ENCODE measurements at places on chromosomes 3 and 15.

- no peak for DNase-seq
Measured at GRCh38 chr3:185960522-185961288, 22.9 kb upstream of the TRA2B start.

- no peak for DNase-seq
Measured at GRCh38 chr3:194797555-194798250, 112.0 kb downstream of the FAM43A start.

- DNase-seq = no peak
Measured at GRCh38 chr3:5300638-5301037, 113.1 kb downstream of the EDEM1 start.

- peak; percentile 40 for DNase-seq
Measured at GRCh38 chr3:79306934-79307570, 460.7 kb downstream of the ROBO1 start.

DNA sequence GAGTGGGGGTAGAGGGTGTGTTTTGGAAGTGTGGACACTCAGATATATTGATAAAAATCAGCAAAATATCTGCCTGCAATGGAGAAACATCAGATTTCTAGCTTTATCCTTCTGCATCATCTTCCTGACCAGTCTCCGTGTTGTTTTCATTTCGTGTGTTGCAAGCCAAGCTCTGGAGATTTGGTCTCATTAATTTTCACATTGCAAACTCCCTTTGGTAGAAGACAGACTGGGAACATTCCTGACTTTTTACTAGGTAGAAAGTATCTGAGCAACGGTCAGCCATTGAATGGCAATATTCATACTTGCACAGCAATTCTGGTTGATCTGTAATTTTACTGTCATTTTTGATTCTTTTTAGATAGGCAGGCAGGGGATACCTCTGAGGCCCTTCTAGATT lies 30.4 kb downstream of the FSTL1 start:
- no peak for DNase-seq

DNA sequence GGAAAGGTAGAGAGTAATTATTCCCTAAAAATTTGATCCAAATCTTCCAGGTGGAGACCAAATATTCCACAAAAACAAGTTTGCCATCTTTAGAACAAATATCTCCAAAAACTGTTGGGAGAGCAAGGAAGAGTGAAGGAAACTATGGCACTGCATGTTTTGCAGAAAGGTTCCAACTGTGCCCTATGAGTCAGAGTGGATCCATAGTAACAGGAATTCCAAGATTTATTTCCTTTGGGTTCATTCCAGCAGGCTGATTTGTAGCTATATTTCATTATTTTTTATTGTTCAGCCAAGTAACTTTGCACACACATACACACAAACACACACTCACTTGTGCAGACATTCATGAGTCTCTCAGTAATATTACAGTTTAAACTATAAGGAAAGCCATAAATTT lies 459.7 kb upstream of the EPHA6 start:
- no peak for DNase-seq

DNA sequence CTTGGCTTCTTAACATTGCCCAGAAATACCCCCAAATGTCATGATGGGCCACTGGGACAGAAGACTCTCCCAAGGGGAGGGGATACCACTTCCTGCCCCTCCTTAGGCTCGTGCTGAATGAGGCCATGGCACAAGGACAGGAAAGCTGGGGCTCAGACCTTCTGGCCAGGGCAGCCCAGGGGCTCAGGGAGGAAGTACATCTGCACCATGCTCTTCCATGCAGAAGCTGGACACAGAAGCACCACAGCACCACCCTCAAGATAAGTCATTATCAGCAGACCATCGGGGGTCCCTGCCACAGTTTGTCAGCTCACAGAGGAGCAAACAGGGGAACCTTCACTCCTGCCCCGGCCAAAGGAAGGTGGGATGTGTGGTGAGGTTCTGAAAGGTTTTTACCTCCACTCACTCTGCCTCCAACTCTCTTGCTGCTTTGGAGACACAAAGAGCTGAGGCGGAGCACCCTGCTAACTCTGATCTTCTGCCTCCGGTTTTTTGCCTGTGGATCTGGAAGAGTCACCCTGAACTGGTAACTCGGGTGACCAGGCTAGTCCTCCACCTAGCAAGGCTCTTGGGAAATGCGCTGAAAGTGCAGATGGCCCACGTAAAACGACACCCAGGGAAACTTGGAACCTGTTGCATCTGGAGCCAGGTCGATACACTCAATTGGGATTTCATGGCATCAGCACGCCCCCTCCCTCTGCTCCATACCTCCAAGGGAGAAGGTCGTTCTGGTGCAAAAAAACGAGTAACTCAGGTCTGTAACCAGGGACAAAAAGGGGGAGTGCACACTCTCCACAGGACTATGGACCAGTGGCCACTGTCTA lies 8.3 kb downstream of the BMF start:
- no peak for DNase-seq

GRCh38 chr3:102398176-102398575 lies 36.6 kb upstream of the ZPLD1 start:
- DNase-seq = no peak

DNA sequence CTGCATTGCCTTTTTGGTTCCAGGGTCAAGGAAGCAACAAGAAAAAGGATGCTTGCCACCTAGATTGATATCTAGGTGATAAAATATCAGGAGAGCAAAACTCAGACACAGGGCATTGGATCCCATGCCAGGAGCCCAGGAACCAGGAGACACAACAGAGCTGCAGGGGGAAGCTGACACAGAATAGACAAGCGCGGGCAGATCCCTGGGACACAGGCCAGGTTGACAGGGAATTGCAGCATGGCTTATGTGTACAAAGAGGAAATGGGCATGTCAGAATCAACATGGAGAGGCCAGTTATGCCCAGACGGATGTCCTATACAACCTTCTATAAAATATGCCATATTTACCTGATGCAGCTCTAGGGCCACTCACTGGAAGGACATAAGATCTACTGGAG lies 84.2 kb downstream of the SEMA6D start:
- DNase-seq = peak; percentile 7

DNA sequence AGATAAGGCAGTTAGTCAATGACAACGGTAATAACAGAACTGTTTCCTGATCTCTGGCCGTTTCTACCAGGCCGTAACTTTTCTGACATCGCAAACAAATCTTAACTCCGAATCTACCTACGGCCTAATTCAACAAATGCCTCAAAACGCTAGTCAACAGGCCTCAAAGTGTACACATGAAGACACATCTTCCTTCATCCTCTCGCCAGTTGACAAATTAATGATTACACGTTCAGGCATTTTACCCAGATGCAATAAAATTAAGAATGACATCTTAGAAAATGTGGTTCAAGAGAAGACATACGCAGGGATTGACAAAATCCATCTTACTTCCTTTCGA lies 1.5 kb downstream of the SFMBT1 start:
- no peak for DNase-seq

DNA sequence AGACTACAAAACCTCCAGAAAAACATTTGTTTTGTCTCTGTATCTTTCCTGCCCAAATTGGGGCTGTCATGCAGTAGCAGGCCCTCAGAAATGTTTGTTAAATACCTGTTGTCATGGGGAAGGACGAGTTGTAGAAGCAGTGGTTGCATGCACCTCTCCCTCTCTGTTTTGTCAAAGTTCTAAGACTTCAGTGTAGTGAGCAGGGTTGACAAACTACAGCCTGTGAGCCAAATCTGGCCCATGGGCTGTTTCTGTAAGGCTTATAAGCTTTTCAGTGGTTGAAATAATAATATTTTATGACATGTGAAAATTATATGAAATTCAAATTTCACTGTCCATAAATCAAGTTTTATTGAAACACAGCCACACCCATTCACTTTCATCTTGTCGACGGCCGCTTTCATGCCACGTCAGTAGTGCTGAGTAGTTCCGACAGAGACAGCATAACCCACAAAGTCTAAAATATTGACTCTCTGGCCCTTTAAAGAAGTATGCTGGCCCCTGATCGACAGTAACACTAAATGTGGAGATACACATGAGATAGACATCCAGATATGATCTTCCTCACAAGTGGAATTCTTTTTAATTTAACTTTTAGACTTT lies 102.9 kb downstream of the PDZRN3 start:
- no peak for DNase-seq

DNA sequence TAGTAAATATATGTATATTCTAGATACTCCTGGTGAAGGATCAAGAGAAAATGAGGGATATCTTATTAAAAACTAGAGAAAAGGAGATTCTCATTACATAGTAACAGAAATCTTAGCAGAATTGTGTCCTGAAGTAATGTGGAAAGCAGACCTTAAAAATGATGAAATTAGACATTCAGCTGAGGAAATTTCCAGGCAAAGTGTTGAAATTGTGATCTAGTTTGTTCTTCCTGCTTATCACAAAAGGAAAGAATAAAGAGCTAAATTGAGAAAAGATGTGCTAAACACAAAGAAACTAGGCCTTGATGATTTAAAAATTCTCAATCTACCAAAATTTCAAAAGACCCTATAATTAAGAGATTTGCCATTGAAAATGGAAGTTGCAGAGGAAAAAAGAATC lies 362.6 kb upstream of the PLSCR5 start:
- no peak for DNase-seq

GRCh38 chr3:46284981-46285683 lies 42.9 kb downstream of the CCR3 start:
- DNase-seq = no peak

- DNase-seq = no peak
Measured at GRCh38 chr15:63972801-63973200, 73.5 kb downstream of the DAPK2 start.

GRCh38 chr15:63052077-63052841 lies 9.7 kb downstream of the TPM1 start:
- peak; percentile 56 for DNase-seq

- no peak for DNase-seq
Measured at GRCh38 chr3:141089339-141090152, 38.4 kb downstream of the SPSB4 start.

GRCh38 chr3:194395778-194396538 lies 3.1 kb downstream of the GP5 start:
- no peak for DNase-seq

DNA sequence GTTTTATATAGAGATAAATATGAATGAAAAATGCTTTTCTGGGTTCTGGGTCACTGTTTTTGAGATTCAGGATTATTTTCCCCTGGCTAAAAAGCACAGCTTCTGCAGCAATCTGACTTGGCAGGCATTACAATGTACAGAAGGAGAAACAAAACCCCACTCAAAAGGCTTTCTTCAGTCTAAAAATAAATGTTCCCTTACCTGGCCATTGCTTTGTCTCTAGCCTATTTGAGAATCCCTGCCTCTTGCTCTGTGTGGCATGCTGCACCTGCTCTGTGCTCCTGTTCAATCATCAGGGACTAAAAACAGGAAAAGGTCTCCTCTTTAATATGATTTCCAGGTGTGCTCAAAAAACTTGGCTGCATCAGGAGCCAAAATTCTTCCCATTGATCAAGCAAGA lies 187.4 kb upstream of the STAC start:
- no peak for DNase-seq

DNA sequence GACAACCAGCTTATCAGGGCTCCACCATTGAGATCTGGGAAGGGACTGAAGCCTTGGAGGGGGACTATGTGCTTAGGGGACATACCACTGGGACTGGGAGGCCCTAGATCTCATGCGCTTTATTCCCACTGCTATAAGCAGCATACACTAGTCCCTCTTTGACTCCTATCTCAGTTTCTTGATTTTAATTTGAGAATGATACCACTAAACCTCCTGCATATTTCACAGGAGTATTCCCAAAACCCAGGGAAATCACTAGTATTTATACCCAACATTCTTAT lies 29.2 kb downstream of the SLC24A1 start:
- no peak for DNase-seq

GRCh38 chr15:63857461-63857856 lies 23.7 kb upstream of the HERC1 start:
- no peak for DNase-seq

- DNase-seq = no peak
Measured at GRCh38 chr3:45027441-45027840, 1.3 kb downstream of the CLEC3B start.

- no peak for DNase-seq
Measured at GRCh38 chr3:52484680-52485461, 10.3 kb upstream of the STAB1 start.

GRCh38 chr3:105907777-105908176 lies 39.0 kb upstream of the CBLB start:
- DNase-seq = no peak

- DNase-seq = no peak
Measured at GRCh38 chr3:187967993-187968392, 186.0 kb upstream of the LPP start.

DNA sequence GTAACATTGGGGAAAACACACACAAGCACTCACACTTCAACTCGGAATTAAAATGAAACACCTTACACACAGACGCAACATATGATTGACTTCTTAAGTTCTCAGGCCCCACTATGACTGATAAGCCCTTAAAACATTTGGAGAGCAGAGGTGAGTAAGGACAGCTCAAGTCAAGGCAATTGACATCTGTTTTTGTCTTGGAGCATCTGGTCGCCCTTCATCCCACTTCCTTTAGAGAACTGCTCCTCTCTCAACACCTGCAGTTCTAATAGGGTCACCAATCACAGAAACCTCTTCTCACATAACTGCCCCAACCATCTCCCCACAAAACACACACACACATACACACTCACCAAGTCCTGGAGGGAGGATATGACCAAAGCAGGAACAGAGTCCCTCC lies 43.4 kb downstream of the ERC2 start:
- DNase-seq = no peak

DNA sequence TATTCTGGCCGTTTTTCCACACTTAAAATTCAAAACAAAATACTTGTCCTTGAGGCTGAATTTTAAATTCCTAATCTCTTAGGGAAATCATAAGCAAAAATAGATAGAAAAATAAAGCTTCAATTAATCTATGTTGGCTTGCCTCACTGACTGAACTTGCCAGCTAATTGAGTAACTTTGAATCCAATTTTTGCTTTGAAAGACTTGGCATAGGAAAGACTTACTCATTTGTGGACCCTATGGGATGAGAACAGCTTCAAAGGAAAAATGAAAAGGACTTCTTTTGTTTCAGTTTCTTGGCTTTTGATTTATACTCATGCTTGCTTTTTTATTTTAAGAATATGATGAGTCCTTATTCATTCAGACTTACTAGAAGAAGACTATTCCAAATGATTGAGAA lies 370.7 kb upstream of the RARB start:
- no peak for DNase-seq

DNA sequence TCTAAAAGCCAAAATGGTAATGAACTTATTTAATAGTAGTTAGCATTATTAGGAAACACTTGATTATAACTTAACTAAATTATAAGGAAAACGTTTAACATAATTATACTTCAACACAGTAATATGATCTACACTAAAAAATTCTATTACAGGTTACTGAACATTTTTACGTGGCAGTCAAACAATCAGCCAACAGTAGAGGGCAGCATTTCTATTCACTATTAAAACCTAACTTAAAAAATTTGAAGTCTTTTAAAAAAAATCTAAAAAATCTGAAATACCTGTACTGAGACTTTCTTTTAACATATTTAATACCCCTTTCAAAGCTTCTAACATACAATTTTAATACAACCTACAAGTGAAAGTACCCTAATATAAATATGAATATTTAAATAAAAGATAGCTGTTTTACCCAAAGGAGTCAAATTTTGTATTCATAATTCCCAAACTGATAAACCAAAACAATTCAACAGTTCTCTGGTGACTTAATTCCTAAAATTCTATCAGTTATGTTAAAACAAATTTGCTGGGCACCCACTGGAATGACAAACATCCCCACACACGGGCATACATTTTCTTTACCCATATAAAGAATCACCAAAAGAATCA lies 41.5 kb downstream of the DLG1 start:
- DNase-seq = peak; percentile 8

GRCh38 chr3:176554791-176555654 lies 642.3 kb downstream of the TBL1XR1 start:
- no peak for DNase-seq
